ENCODE measurements at places on chromosomes 5 and 9.

DNA sequence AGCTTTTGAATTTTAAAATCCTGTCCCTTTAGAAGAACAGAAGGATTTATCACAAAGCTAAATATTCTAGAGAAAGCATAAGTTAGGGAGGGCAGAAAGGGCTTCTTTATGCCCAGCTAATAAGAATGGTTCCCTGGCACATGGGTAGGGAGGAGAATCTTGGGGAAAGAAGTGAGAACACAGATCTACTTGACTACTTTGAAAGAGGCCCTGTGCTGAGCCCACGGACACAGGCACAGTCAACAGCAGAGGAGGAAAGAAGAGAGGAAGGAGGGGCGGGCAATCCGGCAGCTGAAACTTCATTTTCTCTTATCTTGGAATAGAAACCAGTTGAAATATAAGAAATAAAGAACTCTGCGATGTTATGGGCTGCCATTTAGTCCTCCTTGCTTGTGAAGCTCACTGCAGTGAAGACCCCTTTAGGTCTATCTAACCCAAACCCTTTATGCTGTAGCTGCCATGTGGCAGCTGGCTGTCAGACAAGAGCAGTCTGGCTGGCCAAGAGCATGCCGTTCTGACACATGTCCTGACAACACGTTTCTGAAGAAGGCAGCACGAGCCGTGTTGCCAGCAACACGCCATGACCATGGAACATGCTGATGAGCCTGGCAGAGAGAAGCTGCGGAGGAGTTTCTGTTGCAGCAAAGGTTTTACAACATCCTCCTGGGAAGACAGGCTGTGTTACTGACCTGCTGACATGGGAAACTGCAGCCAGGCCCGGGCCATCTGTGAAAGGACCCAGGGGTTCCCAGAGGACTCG, 34.2 kb downstream of the ABLIM3 start:
- no peak for DNase-seq

DNA sequence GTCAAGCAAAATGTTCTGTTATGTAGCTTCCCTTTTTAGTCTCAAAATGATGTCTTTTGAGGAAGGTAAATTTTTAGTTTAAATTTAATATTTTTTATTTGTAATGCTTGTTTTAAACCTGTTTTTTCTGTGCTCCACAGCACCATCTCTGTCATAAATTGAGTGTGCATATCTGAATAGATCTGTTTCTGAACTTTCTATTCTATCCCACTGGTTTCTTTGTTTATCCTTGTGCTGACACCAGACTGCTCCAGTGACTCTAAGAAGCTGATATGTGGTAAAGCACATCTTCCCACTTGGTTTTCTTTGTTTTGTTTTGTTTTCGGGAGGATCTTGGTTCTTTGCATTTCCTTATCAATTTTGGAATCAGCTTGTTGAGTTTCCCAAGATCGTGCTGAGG, 7.1 kb upstream of the RNF145 start:
- no peak for DNase-seq

DNA sequence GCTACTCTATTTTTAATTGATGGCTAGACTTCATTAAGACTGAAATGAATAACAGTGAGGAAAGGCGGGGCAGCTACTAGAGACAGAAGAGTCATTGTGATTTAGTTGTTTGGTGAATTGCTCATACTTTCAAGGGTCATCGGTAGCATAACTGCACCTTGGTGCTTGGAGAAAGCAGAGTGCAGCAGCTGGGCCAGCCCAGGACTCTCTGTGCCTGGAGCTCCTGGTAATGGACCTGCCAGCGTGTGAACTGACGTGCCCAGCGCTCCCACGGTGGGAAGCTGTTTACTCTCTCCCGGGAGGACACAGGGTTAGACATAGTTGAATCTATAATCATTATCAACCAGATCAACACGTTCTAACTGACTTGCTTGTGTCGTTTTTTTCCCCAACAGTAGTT, 42.9 kb downstream of the LURAP1L start:
- DNase-seq: no peak

DNA sequence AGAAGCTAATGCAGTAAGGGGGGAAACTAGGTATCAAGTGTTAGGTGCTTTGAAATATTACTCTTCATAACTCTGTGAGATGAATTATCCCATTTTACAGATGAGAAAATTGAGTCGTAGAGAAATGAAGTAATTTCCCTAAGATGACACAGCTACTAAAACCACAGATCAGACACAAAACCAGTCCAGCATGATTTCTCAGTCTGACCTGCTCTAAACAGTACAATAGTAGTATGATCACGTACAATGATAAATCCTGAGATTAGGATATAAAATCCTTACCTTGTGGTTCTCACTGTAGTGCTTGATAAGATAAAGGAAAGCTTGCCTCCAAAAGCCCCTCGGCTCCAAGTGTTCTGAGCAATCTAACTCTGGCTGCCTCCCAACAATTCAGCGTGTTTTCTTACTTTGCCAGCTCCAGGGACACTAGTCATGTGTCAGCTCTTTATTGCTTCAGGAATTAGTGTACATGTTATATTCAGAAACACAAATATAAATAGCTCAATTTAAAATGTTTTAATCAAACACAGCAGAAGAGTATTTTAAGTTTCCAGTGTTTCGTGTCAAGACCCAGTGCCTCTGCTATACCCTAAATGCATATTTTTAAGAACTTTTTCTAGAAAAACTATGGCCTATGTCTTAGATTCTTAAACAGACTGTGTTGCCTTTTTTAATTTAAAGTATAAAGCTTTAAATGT, 243.6 kb downstream of the DENND1A start:
- DNase-seq: no peak

DNA sequence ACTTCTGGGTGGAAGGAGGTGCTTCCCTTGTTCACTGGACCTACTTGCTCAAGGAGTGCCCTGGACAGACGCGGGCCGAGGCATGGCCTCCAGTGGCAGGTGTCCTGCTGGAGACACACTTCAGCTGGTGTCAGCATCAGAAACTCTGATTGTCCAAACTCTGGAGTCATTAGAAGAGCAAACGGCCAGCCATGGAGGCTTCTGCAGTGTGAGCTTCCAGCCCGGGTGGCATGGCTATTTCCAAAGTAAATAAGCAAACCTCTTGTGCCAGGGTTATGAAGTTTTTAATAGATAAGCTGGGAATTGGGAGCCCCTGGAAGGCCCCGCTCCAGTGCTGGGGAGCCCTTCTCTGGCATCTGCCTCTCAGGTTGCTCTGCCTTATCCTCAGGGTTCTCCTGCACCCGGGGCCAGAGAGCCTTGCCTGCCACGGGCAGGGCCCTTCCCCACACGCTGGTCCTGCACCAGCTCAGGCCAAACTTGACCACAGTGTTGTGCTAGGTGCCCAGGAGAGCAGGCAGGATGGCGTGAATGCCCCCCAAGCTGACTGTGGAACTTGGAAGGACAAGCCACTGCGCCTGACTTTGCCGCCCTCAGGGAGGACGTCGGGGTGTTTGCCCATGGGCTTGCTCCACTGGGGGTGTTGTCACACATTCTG, 285.6 kb downstream of the GADD45G start:
- DNase-seq: no peak

GRCh38 chr9:117093891-117094844, 320.7 kb downstream of the ASTN2 start:
- no peak for DNase-seq

GRCh38 chr9:120655005-120655622, 59.2 kb downstream of the MEGF9 start:
- DNase-seq: no peak

DNA sequence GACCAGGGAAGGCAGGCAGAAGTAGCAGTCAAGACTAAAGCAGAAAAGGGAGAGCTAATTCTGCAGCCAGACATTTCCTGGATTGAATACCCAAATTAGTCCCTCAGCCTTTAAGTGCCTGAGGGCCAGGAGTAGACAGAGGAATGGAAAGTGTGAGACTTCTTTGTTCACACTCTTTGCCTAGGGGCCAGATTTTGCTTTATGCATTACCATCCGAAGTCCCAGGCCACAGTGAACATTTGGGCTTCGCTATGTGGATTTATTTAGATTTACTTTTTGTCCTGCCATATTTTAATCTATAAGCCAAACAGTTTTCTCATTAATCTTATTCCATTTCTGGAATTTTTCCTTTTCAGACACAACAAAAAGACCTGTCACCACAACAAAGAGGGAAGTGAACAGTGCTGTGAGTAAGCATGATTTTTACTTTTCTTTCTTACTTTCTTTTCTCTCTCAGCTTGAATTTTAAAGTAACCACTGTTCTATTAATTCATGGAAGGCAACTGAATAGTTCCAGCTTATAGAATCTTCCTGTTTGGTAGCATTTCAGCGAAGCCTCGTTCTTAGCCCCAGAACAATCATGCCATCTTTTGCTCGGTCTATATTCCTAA, 52.6 kb downstream of the PDCD1LG2 start:
- no peak for DNase-seq

DNA sequence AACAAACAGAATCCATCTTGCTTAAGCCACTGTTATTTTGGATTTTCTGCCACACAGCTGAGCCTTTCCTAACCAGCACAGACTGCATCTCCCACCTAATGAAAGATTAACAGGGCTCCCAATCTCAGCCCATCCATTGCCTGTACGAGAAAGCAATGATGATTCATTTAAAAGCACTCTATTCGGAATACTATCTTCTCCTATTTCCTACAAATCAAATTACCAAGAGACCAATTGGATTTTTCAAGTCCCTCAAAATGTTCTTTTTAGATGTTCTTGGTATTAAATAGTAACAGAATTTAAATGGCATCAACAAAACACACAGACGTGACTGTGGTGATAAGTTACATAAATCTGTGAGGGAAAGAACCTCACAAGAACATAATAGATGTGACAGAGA, 324.1 kb downstream of the AGTPBP1 start:
- no peak for DNase-seq

DNA sequence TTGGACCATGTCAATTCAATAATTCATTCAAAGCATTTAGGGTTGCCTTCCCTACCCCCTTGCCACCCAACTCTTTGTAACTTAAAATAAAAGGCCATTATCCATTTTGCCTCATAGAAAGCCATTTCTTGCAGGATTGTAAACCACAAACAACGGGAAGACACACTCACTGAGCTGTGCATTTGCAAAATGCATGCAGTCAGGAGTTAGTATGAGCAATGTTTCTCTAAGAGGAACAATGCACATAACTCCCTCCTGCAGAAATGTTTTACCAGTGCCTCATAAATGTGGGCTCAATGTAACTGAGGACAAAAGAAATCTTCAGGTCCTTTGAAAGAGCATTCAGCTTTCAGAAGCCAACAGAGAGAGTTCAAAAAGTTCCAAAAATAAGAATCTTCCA, 98.5 kb upstream of the ABCA1 start:
- DNase-seq: no peak
